ENCODE measurements at places on chromosomes 5 and 9. TPM values are rescaled to one million over a fixed set of nuclear protein-coding genes. Genes with fewer than 3 reads are reported as not detected.

QRFP gene
- total RNA-seq = not detected

SFXN1 gene
- 55.9 TPM for total RNA-seq

PCDH12 gene
- total RNA-seq = 5.4 TPM

TXNDC8 gene
- not detected for total RNA-seq

BTNL3 gene
- total RNA-seq = not detected

FBXL7 gene
- total RNA-seq = 21.2 TPM

PCDHGA8 gene
- 5.6 TPM for total RNA-seq

ZNF189 gene
- total RNA-seq = 50.0 TPM

Data from spinal cord (tissue), 10 donors.